ENCODE measurements at places on chromosomes 6 and 20. TPM values are rescaled to one million over a fixed set of nuclear protein-coding genes. Genes with fewer than 3 reads are reported as not detected.

DNA sequence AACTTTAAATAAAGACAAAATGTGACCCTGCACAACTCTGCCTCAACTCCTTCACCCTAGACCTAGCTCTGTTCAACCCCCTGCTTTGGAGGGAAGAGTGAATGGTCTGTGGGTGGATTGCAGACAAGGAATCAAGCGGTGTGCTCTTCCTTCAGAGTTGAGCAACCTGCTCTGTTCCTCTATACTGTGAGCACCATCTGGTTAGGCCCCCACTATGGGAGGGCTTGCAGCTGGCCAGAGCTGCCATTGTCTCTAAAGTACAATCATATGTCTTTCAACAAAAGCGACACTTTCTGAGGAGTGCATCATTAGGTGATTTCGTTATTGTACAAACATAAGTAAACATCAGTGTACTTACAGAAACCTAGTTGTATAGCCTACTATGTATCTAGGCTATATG lies 406.1 kb upstream of the MARCKS start:
- DNase-seq: no peak
- no peak overlapping the region for H3K4me3 ChIP-seq
- no peak overlapping the region for H3K27ac ChIP-seq
- no peaks in the 10 kb centered on the region for H3K27me3 ChIP-seq

DNA sequence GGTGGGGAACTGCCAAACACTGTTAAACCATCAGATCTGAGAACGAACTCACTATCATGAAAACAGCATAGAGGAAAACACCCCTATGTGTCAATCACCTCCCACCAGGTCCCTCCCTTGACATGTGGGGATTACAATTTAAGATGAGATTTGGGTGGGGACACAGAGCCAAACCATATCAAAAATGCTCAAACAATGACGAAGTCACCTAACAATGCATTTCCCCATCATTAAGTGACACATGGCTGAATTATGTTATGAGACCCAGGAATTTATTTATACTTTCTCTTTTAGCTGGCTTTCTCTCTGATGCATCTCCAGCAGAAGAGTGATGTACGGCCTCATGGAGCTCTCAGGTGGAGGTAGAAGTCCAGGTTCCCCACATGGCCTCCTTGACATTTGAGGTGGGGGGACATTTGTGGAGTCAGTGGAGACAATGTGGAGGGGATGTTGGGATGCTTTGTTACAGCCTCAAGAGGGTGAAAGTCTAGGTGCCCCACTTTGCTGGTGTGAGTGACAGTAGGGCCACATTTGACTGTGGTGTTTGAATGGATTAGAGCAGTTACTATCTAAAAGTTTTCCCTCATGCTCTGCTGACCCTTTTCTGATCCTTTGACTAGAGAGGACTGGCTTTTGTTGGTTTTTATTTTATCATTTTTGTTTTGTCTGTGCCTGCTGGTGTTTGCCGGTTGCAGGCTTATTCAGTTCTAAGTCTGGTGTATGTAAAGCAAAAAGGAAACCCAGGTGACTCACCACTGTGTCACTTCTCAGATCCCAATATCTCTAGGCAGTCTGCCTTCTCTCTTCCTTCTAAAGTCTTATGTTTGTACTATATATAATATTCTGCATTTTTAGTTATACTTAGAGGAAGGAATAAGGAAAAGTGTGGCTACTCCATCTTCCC lies 18.5 kb upstream of the DCBLD1 start:
- peaks cover 33% of the 10 kb centered on the region for H3K4me1 ChIP-seq
- peaks cover 19% of the 10 kb centered on the region for H3K27me3 ChIP-seq
- H3K27ac ChIP-seq: peak overlapping the region; percentile 28
- H3K36me3 ChIP-seq: no peaks in the 10 kb centered on the region
- no peak overlapping the region for H3K4me3 ChIP-seq
- DNase-seq: no peak

GRCh38 chr6:147834084-147834776 lies 325.7 kb downstream of the SAMD5 start:
- H3K36me3 ChIP-seq: no peaks in the 10 kb centered on the region
- H3K4me1 ChIP-seq: no peaks in the 10 kb centered on the region
- no peaks in the 10 kb centered on the region for H3K27me3 ChIP-seq
- H3K27ac ChIP-seq: no peak overlapping the region

- H3K36me3 ChIP-seq: no peaks in the 10 kb centered on the region
- H3K27ac ChIP-seq: no peak overlapping the region
- no peaks in the 10 kb centered on the region for H3K4me1 ChIP-seq
- DNase-seq: no peak
- no peak overlapping the region for H3K4me3 ChIP-seq
Measured at GRCh38 chr20:61556673-61557072, 304.6 kb downstream of the CDH4 start.

DNA sequence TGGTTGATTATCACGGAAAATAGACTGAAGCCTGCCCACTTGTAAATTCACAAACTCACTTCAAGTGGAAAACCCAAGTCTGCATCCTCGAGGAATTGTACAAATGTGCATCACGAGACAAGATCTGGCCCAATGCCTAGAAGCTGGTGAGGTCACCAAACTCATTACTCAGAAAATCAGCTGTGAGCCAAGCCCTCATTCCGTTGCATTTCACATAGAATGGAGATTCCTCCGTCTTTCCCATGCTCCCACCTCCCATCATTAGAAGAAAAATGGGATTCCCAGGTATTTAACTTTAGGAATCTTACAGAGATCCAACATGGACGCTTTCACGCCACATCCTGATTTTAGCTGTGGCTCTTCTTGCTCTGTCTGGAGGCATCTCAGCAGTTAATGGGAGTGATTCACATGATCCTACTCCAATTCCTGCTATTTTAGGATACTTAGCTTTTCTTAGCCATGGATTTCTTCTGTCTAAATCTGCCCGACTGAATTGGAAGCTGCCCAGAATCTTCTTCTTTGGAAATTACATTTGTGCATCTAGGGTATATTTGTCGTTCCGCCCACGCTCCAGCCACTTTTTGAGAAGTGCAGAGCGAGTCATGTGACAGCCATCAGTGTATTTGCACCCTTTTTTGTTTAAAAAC lies 68.7 kb upstream of the STMND1 start:
- no peak overlapping the region for H3K27ac ChIP-seq
- no peak overlapping the region for H3K4me3 ChIP-seq
- H3K4me1 ChIP-seq: no peaks in the 10 kb centered on the region
- no peaks in the 10 kb centered on the region for H3K36me3 ChIP-seq
- peaks cover 2% of the 10 kb centered on the region for H3K27me3 ChIP-seq

DNA sequence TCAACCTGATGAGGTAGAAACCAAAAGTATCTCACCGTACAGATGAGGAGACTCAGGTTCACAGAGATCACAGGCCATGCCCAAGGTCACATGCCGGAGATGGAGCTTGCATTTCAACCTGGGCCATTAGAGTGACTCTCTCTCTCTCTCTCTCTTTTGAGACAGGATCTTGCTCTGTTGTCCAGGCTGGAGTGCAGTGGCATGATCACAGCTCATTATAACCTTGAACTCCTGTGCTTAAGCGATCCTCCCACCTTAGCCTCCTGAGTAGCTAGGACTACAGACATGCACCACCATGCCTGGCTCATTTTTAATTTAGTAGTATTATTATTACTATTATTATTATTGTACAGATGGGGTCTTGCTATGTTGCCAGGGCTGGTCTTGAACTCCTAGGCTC lies 2.8 kb upstream of the CSNK2A1 start:
- peaks cover 24% of the 10 kb centered on the region for H3K36me3 ChIP-seq
- no peak overlapping the region for H3K4me3 ChIP-seq
- H3K27ac ChIP-seq: no peak overlapping the region
- DNase-seq: no peak

RAB44 gene
- 0.15 TPM for total RNA-seq

SIRPD gene
- 0.27 TPM for total RNA-seq

HMGCLL1 gene
- not detected for total RNA-seq

SLC25A27 gene
- not detected for total RNA-seq

DNA sequence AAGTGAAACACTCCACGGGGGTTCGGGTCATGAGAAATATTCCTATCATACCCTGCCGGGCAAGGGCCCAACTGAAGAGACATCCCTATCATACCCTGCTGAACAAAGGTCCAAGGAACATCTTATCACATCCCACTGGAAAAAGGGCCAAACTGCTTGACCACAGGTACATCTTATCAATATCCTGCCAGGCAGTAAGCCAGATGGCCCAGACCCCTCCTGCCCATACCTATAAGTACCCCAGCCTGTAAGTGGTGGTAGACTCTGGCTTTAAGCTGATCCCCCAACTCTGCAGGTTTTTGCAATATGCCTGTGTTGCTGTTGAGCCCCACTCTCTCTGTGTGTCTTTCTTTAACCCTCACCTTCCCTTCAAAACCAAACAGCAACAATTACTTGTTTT lies 51.6 kb downstream of the ZNF334 start:
- no peak overlapping the region for H3K27ac ChIP-seq
- DNase-seq: no peak
- H3K27me3 ChIP-seq: peaks cover 22% of the 10 kb centered on the region
- no peaks in the 10 kb centered on the region for H3K4me1 ChIP-seq
- H3K4me3 ChIP-seq: no peak overlapping the region
- H3K36me3 ChIP-seq: no peaks in the 10 kb centered on the region

DCDC2 gene
- not detected for total RNA-seq

GRCh38 chr6:39240155-39240757 lies 11.0 kb upstream of the KCNK5 start:
- H3K27ac ChIP-seq: no peak overlapping the region
- H3K27me3 ChIP-seq: peaks cover 3% of the 10 kb centered on the region
- no peak overlapping the region for H3K4me3 ChIP-seq
- no peaks in the 10 kb centered on the region for H3K36me3 ChIP-seq
- no peak for DNase-seq
- no peaks in the 10 kb centered on the region for H3K4me1 ChIP-seq

DNA sequence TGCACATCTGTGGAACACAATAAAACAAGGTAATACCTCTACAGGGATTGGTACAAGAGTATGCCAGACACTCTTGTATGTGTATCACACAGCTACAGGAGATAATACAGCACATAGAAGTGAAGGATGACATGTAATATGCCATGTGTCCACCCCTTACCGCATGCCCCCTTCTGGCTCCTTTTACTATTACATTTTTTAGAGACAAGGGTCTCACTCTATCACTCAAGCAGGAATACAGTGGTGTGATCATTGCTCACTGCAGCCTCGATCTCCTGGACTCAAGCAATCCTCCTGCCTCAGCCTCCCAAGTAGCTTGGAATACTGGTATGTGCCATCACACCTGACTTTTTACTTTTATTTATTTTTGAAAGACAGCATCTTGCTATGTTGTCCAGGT lies 4.2 kb upstream of the NCR3 start:
- H3K27ac ChIP-seq: peak overlapping the region; percentile 3
- H3K4me1 ChIP-seq: peaks cover 51% of the 10 kb centered on the region
- H3K36me3 ChIP-seq: no peaks in the 10 kb centered on the region
- peak; percentile 66 for DNase-seq
- no peaks in the 10 kb centered on the region for H3K27me3 ChIP-seq

TPD52L1 gene
- total RNA-seq: not detected

- DNase-seq: no peak
- H3K36me3 ChIP-seq: no peaks in the 10 kb centered on the region
- H3K4me1 ChIP-seq: no peaks in the 10 kb centered on the region
- H3K27me3 ChIP-seq: peaks cover 15% of the 10 kb centered on the region
- H3K27ac ChIP-seq: no peak overlapping the region
- H3K4me3 ChIP-seq: no peak overlapping the region
Measured at GRCh38 chr20:61964675-61965605, 100.7 kb downstream of the TAF4 start.

SMLR1 gene
- total RNA-seq: not detected
